ENCODE measurements at places on chromosomes 12 and 14.

GRCh38 chr14:92520102-92521057 is 6.8 kb downstream of the RIN3 start:
- no peak for DNase-seq

- DNase-seq, result no peak
Observed at GRCh38 chr12:130049666-130050065, 112.6 kb upstream of the FZD10 start.

GRCh38 chr14:103391048-103391447 is 5.8 kb downstream of the MARK3 start:
- DNase-seq, result no peak

GRCh38 chr14:68987653-68988036 is 8.5 kb upstream of the ACTN1 start:
- no peak for DNase-seq

All from hindlimb muscle (tissue), 1 donor.